ENCODE measurements at places on chromosomes 2 and 18.

- DNase-seq: peak; percentile 38
Measured at GRCh38 chr2:61807036-61807757, 46.7 kb downstream of the FAM161A start.

DNA sequence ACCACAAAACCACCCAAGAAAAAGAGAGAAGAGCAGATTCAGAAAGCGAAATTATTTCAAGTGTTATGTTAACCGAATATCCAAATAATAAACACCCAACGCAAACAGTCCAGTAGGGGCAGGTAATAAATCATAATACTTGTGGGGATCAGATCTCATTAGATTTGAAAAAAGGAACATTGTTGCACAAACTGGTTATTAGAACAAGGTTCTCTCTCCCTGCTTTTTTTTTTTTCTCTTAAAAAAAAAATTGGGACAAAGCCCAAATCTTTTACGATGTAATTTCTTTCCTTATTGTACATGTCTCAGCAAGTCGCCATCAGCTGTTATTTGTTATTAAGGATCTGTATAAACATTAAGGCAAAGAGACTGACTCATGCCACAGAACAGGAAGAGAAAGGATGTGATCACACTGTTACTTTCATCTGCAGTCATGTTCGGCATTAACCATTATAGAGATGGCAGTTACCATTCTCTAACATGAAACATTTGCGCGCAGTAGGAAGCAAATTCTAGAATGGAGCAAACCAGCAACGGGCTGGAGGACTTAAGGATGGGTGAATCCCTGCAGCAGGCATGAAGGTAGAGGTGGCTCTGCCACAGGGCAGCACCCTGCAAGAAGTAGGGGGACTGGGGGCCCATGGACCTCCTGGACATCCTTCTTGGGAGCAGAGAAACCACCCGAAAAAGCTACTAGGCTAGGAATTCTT, 42.0 kb downstream of the EPHA4 start:
- DNase-seq: no peak

DNA sequence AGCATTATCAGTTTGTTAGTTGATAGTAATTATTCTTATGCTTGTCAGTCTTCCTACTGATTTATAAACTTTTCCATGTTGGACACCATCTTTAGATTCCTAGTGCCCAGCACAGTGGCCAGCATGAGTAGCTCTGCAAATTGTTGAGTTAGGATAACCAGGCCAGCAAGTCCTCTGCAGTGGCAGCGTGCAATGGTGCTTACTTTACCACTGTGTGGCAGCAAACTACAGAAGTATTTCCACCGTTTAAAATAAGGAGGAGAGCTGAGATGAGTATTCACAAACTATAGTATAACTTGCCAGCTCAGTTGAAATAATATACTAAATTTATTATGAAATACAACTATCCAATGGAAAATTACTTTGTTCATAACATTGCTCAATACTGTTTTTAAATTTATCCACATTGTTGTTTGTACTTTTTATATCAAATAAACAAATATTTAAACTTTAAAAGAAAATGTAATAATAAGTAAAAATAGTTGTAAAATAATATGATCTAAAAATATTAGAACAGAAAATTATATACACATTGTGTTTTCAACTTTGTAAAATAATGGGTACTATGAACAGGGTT, 9.3 kb upstream of the THADA start:
- peak; percentile 49 for DNase-seq

GRCh38 chr2:201759567-201759966, 21.2 kb downstream of the ALS2 start:
- no peak for DNase-seq

GRCh38 chr18:25896178-25896780, 194.1 kb downstream of the SS18 start:
- peak; percentile 18 for DNase-seq

GRCh38 chr2:201151127-201151981, 31.6 kb upstream of the CASP10 start:
- DNase-seq: peak; percentile 83

- DNase-seq: no peak
Measured at GRCh38 chr2:74253971-74254310, 55.5 kb downstream of the MTHFD2 start.

DNA sequence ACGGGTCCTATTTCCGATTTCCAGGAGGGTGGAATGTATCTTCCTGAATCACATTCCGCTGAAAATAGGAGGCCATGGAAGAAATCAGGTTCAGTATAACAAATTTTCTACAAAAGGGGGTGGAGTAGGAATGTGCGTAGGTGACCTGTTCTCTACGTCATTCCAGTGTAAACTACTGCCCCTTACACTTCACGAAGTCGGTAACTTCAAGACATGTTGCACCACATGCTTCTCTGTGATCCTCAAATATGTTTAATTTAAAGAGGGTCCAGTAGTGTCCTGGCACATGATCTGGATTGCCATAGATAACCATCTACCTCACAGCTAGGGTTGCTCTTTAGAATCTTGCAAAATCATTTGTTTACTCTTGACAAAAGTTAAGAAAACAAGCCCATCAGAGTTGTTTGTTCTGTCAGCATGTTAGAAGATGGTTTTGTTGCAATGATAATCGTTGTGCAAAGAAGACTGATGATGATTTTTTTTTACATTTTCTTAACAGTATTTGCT, 7.5 kb upstream of the CPS1 start:
- DNase-seq: no peak

GRCh38 chr2:177141866-177142265, 70.7 kb upstream of the HNRNPA3 start:
- DNase-seq: no peak

GRCh38 chr2:118249531-118249930, 161.3 kb downstream of the INSIG2 start:
- no peak for DNase-seq

GRCh38 chr2:159551806-159552205, 64.5 kb downstream of the BAZ2B start:
- DNase-seq: no peak

- no peak for DNase-seq
Measured at GRCh38 chr2:181682026-181682789, 1.9 kb upstream of the NEUROD1 start.

DNA sequence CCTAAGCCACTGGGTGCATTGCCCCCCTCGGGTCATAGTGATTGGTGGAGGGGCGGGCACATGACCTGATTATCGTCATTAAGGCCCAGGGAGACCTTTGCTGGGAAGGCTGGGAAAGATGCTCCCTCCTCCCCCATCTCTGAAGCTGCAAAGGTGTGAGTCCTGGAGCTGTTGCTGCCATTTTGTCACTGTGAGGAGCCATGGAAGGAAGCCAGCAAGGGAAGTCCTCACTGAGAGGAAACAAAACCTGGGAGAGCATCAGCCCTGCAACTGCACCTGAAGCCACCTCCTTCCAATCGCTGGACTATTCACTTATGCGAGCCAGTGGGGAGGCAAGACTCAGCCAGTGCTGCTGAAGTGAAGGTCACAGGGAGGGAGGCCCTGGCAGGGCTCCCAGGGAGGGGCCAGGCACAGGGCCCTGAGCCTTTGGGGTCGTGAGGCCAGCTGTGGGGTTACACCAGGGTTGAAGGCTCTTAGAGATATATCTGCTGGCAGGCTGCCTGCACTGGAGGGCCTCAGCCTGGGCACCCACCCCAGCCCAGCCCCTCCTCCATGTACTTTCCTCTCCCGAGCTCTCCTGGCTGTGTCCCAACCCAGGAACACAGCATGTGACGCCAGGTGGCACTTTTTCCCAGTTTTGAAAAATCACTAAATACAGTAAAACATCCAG, 10.7 kb upstream of the FAHD2A start:
- no peak for DNase-seq

DNA sequence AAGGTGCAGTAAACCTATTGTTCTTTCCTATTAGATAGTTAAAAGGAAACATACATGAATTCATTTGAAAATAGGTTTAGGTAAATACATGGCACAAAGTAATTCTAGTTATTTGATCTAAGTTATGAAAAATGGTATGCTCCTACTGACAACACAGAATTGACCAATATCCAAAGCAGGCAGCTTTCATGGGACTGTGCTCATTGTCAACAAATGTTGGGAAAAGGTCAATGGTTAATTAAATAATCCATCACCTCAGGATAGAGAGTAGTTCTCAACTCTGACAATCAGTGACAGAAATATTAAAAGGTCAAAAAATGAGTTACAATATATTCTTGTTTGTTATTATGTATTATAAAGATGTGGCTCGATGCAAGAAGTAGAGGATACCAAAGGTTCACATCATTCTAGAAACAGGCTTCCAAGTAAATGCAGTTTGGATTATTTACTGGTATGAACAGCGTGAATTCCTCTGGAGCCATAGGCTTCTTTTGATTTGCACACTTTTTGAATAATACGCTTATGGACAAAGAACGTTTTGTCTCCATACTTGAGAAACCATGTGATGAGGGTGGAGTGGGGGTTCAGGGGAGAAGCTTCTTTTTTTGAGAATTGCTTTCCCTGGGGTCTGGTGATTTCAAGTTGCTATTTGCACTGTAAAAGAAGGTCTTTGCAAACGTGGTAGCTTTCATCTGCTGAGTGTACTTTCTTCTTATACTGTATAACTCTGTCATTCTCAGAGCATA, 422.0 kb upstream of the ZEB2 start:
- DNase-seq: no peak

GRCh38 chr2:234292205-234292961, 204.5 kb downstream of the ARL4C start:
- no peak for DNase-seq

- DNase-seq: no peak
Measured at GRCh38 chr2:236538242-236538641, 31.4 kb upstream of the ACKR3 start.

DNA sequence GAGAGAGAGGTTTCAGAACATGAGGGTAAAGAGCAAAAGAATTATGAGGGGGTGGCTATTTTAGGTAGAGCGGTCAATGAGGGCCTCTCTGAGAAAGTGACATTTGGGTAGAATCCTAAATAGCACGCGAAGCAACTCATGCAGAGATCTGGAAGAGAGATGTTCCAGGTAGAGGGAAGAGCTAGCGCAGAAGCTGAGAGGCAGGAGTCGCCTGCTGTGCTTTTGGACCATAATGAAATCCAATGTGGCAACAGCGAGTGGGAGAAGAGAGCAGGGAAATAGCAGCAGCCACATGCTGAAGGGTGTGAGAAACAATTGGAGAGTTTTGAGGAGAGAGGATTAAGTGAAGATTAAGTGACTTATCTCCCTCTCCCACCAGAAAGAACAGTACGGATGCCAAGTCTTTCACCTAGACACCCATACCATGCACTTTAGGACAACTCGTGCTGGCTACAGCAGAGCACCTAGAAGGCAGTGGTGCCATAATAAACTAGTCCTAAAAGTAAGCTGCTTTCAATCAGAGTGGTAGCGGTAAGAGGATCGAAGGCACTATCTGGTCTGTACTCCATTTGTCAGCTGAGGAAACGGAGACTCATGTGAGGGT, 129.7 kb downstream of the LRP2 start:
- no peak for DNase-seq

- DNase-seq: peak; percentile 52
Measured at GRCh38 chr2:12661489-12661888, 55.2 kb upstream of the TRIB2 start.

- DNase-seq: peak; percentile 61
Measured at GRCh38 chr2:85133751-85134254, 611 bp downstream of the TCF7L1 start.

GRCh38 chr2:235045336-235045972, 93.6 kb downstream of the SH3BP4 start:
- DNase-seq: peak; percentile 28

GRCh38 chr18:13587001-13587400, 139.4 kb downstream of the FAM210A start:
- DNase-seq: no peak

GRCh38 chr2:236573066-236573929, 3.7 kb downstream of the ACKR3 start:
- no peak for DNase-seq

GRCh38 chr2:181621779-181622490, 35.0 kb downstream of the CERKL start:
- DNase-seq: no peak

GRCh38 chr18:62611453-62612288, 88.8 kb downstream of the ZCCHC2 start:
- no peak for DNase-seq

GRCh38 chr2:191927991-191928390, 81.1 kb upstream of the CAVIN2 start:
- no peak for DNase-seq

DNA sequence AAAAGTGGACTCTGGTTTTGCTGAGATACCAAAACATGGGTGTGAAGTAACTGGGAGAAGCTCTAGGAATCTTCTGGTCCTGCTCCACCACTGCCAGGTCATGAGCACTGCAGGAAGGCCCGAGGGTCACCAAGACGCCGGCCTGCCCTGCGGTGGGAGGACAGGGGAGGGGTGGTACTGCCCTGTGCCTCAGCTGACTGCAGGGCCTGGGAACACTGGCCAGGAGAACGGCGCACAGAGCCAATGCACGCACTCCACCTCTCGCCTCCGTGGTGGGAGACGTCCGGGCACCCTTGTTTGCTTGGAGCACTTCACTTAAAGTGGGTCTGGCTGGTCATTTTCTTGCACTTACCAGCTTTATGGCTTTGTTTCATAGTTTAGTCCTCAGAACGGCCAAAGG, 153.4 kb downstream of the SH3RF3 start:
- no peak for DNase-seq

GRCh38 chr2:141554810-141555209, 576.0 kb downstream of the LRP1B start:
- DNase-seq: no peak

GRCh38 chr2:127403460-127403859, 14.8 kb upstream of the PROC start:
- DNase-seq: no peak

DNA sequence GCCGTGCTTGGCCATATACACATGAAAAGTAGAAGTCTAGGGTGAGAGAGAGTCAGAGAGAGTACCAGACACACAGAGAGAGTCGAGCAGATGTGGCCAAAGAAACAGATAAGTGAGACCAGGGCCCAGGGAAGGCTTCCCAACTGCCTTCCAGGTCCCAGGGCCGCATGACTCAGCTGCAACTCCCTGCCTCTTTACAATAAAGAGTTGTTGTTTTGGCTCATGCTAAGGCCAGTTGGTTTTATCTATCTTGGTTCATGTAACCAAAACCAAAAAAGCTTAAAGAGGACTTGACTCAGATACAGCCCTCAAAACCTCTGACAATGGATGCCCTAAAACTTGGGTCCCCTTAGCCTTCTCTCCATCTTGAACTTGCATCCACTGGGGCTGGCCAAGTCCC, 36.9 kb downstream of the REEP1 start:
- no peak for DNase-seq

- DNase-seq: no peak
Measured at GRCh38 chr2:148981781-148982180, 56.7 kb upstream of the LYPD6B start.

GRCh38 chr18:60987963-60988362, 345.3 kb upstream of the CDH20 start:
- DNase-seq: no peak

GRCh38 chr18:57959278-57959677, 84.7 kb upstream of the NEDD4L start:
- DNase-seq: peak; percentile 49

- no peak for DNase-seq
Measured at GRCh38 chr18:57243624-57244179, 96.8 kb downstream of the BOD1L2 start.

GRCh38 chr18:11674119-11674518, 14.9 kb upstream of the GNAL start:
- no peak for DNase-seq
